ENCODE measurements at places on chromosomes 7 and 10. TPM values are rescaled to one million over a fixed set of nuclear protein-coding genes. Genes with fewer than 3 reads are reported as not detected.
A peak's percentile ranks its signal among the peaks of the same experiment; 100 is the strongest.

GBF1 gene
- total RNA-seq = 44.2 TPM

DNA sequence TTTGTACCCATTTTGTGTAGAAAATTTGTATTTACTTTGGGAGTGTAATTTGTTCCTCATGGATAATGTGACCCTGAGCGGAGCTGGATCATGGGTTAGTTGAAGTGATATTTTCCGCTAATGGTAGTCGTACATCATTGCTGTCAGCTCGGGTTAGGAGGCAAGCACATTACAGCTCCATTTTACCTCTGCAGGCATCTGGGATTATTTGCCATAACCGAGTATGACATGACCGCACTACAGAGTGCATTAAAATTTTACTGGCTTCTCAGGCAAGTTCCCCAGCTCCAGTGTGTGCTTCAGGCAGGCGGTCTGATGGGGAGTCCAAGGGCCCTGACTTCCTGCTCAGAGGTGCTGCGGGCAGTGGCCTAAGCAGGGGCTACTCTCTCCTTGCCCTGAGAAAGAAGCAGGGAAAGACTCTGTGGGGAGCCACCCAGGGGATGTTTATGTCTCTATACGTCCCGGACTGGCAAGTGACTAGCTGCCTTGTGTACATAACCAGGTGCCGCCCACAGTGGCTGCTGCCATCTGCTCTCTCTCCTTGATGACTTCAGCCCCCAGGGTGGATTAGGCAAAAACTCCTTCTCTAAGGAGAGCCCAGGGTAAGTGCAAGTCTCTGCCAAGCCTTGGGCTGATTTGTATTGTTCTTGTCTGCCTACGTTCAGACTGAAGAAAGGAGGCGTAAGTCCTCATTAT is 685.3 kb upstream of the GALNT17 start:
- peaks cover 7% of the 10 kb centered on the region for H3K27me3 ChIP-seq
- no peak overlapping the region for H3K27ac ChIP-seq
- H3K4me3 ChIP-seq = no peak overlapping the region
- no peaks in the 10 kb centered on the region for H3K4me1 ChIP-seq

CYP3A5 gene
- total RNA-seq = not detected

DNA sequence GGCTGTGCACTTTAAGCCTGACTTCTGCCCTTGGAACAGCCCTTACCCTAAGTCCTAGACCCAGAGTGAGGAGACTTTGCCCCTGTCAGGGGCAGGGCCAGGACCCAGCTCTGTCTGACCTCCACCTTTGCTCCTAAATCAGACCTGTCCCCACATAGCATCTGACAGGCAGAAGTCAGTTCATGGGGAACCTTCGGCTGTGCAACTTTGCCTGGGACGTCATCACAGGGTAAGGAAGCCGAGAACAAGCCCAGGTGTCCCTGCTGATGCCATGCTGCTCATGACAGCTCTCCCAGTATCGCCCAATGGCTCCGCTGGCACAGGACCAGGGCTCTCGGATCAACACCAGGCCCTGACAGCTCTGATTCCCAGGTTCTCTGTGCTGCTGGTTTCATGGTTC is 55.4 kb downstream of the TNS3 start:
- H3K27me3 ChIP-seq = no peaks in the 10 kb centered on the region
- H3K4me3 ChIP-seq = no peak overlapping the region
- H3K36me3 ChIP-seq = no peaks in the 10 kb centered on the region

GRCh38 chr10:8058274-8059111 is 4.0 kb downstream of the GATA3 start:
- no peak for DNase-seq
- peak overlapping the region; percentile 90 for H3K4me3 ChIP-seq
- H3K27me3 ChIP-seq = no peaks in the 10 kb centered on the region
- peaks cover 70% of the 10 kb centered on the region for H3K4me1 ChIP-seq

DNA sequence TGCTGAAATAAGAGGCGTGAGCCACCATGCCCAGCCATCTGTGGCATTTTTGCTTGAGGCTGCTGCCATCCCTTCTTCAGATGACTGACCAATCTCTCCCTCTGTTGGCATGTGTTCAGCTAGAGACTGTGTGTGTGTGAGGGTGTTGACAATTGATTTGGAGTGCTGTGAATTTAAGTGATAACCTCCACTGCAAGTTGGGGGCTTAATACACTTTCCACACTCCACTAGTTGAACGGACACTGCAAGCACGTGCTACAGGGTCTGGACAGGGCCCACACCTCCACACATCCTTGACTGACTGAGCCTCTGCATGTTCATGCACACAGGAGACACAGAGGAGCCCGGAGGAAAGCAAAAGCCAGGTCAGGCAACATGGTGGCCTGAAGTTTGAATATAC is 51.3 kb downstream of the BRAF start:
- no peak for DNase-seq
- no peaks in the 10 kb centered on the region for H3K27me3 ChIP-seq
- peaks cover 12% of the 10 kb centered on the region for H3K36me3 ChIP-seq
- peaks cover 60% of the 10 kb centered on the region for H3K4me1 ChIP-seq
- no peak overlapping the region for H3K27ac ChIP-seq

DNA sequence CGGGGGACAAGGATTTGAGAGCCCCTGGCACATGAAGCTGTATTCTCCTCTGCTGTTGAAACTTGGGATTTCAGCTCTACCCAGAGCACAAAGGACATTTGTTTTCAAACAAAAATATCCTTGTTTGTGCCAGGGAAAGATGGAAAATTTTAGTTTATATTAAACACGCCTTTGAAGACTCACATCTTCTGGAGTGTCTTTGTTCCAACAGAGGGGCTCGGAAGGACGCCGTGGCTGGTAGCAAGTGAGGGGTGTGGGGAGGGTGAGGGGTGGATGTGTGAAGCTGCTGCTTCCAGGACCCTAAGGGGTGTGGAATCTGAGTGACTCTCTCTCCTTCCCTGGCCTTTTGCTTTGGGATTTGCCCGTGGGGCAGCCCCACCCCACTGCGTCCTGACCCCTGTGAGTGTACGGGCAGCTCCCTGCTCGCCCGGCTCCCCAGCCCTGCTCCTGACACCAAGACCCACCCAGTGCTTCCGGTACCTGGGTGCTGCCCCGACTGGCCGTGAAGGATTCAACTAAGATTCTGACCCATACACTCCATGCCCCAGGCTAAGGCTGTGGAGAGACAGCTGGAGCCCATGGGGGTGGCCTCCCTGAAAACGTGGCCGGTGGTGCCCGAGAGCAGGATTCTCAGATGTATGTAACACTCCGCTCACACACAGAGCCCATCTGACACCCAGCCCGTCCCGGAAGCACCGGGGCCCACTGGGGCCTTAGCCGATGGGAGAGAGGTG is 59.6 kb downstream of the ZRANB1 start:
- H3K27ac ChIP-seq = no peak overlapping the region
- H3K27me3 ChIP-seq = no peaks in the 10 kb centered on the region
- H3K4me3 ChIP-seq = no peak overlapping the region
- no peak for DNase-seq
- H3K36me3 ChIP-seq = no peaks in the 10 kb centered on the region

Measured in activated T-cell treated with anti-CD3 and anti-CD28 coated beads, Interleukin-2, amount 50 U/mL, for 72 hours (primary cell).